ENCODE measurements at places on chromosomes 2 and 18.

DNA sequence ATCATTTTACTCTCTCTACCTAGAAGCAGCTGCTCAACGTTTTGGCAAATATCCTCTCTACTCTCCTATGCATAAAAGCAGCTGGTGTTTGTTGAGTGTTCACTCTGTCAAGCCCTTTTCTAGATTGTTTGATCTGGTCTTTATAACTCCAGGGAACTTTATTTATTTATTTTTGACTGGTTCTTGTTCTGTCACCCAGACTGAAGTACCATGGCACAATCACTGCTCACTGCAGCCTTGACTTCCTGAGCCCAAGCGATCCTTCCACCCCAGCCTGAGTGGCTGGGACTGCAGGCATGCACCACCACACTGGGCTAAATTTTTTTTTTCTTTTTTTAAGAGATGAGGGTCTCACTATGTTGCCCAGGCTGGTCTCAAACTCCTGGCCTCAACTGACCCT, 12.7 kb downstream of the CATIP start:
- no peak for DNase-seq

GRCh38 chr2:234025466-234025865, 25.0 kb upstream of the SPP2 start:
- DNase-seq = no peak

DNA sequence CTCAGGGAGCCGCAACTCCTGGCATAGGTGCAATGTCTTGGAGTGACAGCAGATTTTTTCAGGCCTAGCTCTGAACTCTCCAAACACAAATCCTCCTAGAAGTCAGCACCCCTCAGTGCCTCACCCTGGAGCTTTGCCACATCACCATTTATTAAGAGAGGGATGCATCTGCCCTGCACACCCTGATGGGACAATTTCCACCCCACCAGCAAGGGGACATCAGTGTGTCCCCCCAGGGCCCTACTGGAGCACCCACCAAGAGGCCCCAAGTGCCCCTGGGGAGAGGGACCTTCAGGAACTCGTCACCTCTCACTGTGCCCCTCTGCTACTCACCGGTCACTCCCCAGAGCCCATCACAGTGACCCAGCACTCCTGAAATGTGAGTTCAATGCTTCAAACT, 144.7 kb downstream of the NDUFA10 start:
- DNase-seq = no peak

- DNase-seq = no peak
Observed at GRCh38 chr2:181426672-181427071, 30.5 kb upstream of the ITGA4 start.

DNA sequence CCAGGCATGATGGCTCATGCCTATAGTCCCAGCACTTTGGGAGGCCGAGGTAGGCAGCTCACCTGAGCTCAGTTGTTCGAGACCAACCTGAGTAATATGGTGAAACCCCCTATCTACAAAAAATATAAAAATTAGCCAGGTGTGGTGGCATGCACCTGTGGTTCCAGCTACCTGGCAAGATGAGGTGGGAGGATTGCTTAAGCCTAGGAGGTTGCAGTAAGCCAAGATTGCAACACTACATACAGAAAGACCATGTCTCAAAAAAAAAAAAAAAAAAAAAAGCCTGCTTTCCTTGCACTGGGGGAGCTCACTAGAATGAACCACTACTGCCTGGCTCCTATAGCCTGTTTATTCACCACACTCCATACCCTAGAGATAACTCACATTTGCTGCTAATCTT, 7.4 kb upstream of the MAT2A start:
- DNase-seq = no peak

DNA sequence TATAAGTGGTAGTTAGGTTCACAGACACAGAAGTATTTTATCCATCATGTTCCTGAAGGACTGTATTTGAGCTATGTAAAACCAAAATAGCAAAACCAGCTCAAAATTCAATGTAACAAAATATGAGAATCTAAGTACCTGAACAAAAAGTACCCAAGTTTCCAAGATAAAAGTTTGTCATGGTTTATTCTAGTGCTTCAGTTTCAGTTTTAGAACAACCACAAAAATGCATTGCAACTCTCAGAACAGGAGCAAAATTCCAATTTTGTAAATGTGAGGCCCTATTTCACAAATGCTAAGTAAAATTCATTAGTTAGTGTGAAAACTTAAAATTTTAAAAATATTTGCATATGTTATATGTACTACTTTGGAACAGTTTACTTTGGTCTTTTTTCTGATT, 5.0 kb upstream of the ALPK2 start:
- DNase-seq = no peak

DNA sequence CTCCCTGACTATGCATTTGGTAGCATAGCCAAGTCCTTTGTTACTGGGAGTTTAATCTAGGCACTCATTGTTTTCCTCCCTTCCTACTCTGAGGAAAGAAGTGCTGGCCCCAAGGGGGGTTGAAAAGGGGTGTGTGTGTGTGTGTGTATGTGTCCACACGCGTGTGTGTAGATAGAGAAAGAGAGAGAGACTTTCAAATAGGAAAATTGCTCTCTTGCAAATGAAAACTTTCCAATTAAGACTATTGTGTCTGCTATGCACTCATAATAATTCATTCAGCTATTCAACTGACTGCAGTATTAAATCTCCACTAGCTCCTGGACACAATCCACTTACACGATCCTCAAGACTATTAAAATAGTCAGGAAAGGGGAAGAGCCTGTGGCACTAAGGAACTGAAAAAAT, 92.9 kb upstream of the CSRNP3 start:
- no peak for DNase-seq

- no peak for DNase-seq
Observed at GRCh38 chr18:41703744-41704530, 251.1 kb upstream of the PIK3C3 start.

- DNase-seq = no peak
Observed at GRCh38 chr2:1816414-1816911, 72.1 kb upstream of the PXDN start.
